Activated CD8-positive, alpha-beta memory T cell treated with anti-CD3 and anti-CD28 coated beads for 1 hour (primary cell): ENCODE measurements at places on chromosomes 5 and 9.

GRCh38 chr5:80874162-80874561 is 86.0 kb upstream of the RASGRF2 start:
- no peak for DNase-seq

DNA sequence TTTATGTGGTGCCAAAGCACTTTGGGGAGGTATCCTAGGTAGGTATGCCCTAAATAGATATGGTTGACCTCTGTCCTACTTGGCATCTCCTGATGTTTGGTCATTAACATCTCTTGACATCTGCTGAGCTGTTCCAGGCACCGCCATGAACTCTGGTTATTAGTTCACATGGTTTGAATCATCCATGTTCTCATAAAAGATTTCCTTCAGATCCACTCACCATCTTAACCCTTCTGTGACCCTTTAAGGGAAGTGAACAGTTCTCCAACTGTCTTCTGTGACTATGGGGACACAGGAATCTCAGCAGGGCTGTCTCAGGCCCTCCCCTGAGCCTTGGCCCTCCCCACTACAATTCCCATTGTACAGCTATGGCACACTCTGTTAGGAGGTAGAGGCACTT is 167.7 kb downstream of the CDH6 start:
- DNase-seq = no peak

- no peak for DNase-seq
Observed at GRCh38 chr9:114108016-114108833, 9.1 kb upstream of the KIF12 start.

DNA sequence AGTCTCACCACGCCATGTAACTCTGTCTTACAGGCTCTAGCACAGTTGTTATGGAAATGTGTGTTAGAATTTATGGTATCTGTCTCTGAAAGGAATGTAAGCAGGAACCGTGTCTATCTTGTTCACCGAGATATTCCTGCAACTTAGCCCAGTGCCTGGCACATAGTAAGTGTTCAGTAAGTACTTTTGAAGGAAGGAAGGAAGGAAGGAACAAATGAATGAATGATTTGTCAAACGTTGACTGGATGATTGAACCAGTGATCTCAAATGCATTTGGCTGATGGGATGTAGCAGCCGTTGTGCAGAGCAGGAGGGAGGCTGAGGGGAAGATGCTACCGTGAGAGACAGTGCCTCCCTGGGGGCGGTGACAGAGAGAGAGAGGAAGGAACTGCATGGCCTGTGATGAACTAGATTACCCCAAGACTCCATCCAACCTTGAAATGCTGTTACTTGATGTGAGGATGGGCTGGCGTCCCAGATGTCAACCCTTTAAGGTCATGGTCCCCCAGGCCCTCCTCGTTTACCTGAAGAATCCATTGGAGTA is 47.5 kb upstream of the PPARGC1B start:
- no peak for DNase-seq

GRCh38 chr5:163608621-163609020 is 103.2 kb downstream of the MAT2B start:
- no peak for DNase-seq

GRCh38 chr5:129760636-129761325 is 12.9 kb downstream of the MINAR2 start:
- DNase-seq = no peak

- no peak for DNase-seq
Observed at GRCh38 chr9:2991292-2991691, 147.4 kb upstream of the PUM3 start.

DNA sequence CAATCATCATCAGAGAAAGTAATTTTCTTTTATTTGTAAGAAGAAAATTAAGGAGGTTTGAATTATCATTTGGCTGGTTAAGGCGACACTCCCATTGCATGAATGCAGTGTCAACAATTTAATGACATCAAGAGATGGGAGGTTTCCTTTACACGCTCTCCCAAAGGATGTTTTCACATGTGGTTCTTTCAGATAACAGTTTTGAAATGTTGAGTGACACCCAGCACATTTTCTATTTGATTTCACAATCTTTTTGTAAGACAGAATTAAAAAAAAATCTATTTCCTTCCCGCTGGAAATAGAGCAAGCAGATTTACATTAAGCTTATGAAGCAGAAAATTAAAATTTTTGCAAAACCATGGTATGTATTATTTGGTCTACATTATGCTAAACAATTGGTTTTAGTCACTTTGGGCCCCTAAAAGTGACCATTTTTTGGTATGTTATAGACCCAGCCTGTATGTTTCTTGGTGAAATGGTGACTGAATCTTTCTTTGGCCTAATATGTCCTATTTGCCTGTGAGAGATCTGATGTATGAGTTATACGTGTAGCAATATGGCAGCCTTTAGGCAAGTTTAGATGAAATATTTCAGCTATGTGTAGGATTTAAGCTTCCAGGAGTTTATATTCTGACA is 18.9 kb upstream of the ANKRD55 start:
- DNase-seq = no peak

DNA sequence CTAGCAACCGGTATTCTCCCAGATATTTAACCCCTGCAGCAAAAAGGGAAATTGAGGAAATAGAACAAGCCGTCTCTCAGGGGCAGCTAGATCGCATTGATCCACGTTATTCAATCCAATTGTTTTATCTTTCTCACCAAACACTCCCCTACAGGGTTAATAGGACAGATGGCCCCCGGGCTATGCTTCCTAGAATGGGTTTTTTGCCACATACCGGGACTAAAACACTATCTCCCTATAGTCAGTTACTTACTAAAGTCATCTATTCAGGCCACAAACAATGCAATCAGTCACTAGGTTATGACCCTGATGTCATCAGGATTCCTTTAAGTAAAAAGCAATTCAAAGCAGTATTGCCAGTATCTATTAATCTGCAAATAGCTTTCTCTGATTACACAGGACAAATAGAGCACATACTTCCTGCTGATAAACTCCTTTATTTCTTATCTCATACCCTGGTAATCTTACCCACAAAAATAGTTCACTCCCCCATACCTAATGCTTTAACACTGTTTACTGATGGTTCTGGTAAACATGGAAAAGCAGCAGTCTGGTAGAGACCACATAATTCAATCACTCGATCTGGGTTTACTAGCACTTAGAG is 159.0 kb downstream of the CPLANE1 start:
- DNase-seq = no peak

- no peak for DNase-seq
Observed at GRCh38 chr5:121138495-121138907, 674.4 kb downstream of the PRR16 start.

DNA sequence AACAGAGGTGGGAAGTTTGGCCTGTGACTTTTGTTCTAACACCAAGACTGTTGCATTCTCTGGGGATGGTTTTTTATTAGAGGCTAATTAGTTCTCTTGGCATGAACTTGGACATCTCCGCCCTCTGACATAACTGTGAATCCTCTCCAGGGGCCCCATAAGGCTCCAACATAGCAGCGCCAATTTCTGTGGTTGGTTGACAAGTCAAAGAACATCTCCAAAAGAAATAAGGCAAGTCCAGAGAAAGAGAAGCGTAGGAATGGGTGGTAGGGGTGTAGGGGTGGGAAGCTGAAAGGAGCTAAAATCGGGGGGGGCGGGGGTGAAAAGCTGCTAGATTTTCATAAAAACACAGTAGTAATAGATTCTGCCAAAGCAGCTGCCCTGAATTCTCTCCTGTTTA is 81.0 kb upstream of the DAB2 start:
- no peak for DNase-seq

- DNase-seq = no peak
Observed at GRCh38 chr9:134955156-134955555, 37.4 kb upstream of the FCN1 start.

- DNase-seq = no peak
Observed at GRCh38 chr5:102713278-102713677, 41.8 kb upstream of the PAM start.

DNA sequence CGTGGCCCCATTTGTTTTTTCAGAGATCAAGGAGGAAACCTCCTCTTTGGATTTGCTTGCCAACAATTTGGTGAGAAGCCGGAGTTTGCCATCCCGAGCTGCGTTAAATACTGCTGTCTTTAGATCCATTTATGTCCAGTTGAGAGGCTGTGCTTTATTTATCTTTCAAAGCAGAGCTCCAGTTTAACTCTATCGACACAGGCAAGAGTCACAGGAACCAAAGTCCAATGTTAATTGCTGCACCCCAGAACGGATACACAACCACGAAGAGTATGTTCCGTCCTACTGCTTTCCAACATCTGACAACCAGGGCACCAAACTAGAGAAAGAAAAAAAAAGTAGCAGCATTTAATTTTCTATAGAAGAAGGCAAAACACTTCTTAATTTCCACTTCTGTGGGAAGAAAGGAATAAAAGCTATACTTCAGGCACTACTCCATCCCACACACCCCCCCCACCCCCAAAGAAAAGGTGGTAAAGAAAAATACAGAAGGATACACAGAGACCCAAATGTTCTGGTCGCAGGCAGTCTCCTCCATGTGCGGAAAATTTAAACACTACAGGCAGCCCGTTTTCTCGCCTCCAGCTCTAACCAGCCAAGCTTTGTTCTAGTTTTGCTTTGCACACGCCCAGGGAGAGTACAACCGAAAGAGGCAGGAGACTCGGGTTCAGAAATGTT is 1.1 kb downstream of the FEM1C start:
- DNase-seq = no peak

- no peak for DNase-seq
Observed at GRCh38 chr9:135925496-135926133, 18.3 kb upstream of the CAMSAP1 start.

GRCh38 chr5:176788091-176788490 is 22.3 kb upstream of the UNC5A start:
- DNase-seq = no peak

DNA sequence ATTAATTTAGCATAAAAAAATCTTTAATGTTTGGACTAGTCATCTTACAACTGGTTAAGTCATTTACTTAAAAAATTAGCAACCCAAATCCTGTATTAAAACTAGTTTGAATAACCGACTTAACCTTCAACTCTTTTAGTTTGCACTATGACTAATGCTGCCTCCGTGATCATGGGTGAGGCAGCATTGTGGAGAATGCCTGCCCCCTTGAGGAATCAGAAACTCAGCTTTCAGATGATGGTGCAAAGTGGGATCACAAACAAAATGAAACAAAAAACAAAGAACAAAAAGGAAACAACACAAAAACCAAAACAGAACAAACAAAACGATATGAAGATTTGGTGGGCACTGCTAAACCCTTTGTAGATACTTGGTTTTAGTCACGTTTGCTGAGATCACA is 127.0 kb upstream of the PALM2AKAP2 start:
- DNase-seq = no peak

DNA sequence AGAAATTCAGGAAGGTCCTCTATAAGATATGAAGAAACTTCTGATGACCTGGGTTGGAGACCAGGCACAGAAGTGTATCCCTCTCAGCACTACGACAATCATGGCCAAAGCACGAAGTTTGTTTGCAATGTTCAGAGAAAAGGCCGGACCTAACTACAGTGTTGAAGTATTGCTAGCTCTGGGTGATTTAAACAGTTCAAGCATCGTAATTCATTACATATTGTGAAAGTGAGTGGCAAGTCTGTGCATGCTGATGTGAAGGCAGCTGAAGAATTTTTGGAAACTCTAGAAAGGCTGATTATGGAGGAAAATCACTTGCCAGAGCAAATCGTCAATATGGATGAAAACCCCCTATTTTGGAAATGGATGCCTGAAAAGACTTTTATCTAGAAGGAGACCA is 67.2 kb upstream of the PANK3 start:
- DNase-seq = no peak

- DNase-seq = no peak
Observed at GRCh38 chr5:66232275-66232674, 88.2 kb downstream of the SREK1 start.

DNA sequence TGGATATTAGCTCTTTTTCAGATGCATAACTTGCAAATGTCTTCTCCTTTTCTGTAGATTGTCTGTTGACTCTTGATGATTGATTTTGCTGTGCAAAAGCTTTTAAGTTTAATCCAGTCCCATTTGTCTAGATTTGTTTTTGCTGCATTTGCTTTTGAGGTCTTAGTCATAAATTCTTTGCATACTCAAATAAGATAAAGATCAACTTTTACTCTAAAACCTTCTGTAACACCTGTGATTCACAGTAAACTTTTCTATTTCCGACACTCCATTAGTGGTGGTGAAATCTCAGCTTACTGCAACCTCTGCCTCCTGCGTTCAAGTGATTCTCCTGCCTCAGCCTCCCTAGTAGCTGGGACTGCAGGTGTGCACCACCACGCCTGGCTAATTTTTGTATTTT is 239.0 kb upstream of the ST8SIA4 start:
- DNase-seq = no peak

GRCh38 chr9:117662651-117663050 is 41.6 kb upstream of the TLR4 start:
- no peak for DNase-seq

DNA sequence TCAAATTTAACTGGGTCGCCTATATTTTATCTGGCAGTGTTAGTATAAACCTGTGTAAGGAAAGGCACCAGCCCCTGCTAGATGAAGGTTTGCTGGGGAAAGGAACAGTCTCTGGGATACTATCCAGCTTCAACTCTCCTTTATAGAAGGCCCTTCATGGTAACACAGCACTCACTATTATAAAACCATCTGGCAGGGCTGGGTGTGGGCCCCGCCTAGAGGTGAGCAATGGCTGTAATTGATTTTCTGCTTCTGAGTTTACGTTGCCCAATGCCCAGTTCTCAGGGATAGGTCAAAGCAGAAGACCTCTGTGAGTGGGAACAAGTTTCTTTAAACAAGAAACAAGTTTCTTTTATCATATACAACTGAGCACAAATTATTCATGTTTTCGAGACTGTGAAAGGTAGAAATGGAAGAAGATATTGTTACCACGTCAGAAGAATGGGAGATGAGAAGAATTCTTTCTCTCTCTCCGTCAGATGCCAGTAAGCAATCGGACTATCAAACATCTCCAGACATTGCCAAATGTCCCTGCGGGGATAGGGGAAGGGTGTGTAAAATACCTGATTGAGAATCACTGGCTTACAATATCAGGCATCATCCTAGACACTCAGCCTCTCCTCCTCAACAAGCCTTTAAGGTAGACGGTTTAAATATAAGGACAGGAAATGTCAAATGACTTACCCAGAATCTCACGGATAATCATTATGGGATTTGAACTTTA is 205.9 kb downstream of the PDZD2 start:
- no peak for DNase-seq

GRCh38 chr5:16883806-16884205 is 52.3 kb downstream of the MYO10 start:
- DNase-seq = no peak

- DNase-seq = no peak
Observed at GRCh38 chr9:111798786-111799185, 4.0 kb upstream of the SHOC1 start.

DNA sequence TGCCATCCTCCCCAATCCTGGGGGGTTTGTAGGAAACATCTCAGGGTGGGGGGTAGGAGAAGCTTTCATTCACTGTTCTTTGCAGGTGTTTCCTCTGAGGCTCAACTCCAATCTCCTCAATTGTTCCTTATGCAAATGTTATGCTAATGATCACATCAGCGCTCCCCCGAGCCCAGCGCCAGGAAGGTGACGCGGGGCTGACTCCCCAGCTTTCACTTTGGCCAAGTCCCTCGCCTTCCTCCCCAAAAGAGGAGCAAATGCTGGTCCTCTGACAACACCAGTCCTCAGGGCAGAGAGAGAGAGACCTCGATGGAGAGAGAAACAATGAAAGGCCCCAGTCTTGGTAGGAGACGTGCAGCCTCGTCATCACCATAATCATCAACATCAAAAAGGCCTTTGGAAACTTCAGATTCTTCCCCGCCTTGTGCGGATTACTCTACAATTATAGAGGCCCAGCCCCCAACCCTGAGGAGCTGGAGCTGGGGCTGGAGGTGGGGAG is 39.1 kb downstream of the PCDH1 start:
- no peak for DNase-seq

- DNase-seq = no peak
Observed at GRCh38 chr9:26292943-26293342, 599.7 kb downstream of the CAAP1 start.

GRCh38 chr5:102223542-102224477 is 72.3 kb downstream of the SLCO4C1 start:
- DNase-seq = no peak
